ENCODE measurements at places on chromosomes 5 and 9.

DNA sequence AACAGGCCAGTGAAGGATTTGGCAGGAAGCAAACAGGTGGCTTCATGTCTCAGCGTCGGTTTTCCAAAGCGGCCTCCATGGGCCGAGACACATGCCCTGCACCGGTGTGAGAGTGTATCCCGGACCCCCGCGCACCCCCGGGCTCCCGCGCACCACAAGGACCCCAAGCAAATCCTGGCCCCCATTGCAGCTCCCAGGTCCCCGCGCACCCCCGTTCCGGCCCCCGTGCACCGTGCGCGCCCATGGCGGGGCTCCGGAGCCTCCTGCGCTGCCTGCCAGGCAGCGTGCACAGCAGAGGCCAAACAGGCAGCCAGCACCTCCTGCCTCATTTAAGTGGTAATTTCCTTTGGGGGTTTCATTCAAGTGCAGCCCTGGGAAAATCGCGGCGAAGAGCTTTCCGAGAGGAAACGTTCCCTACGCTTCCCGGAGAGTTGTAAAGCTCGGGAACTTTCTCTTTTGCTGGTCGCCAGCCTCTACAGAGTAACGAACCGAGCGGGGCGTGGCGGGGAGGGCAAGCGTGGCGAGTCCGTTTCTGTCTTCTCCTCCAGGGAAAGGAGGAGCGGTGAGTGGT is 145.5 kb upstream of the SLC24A2 start:
- no peak for DNase-seq

GRCh38 chr9:133002147-133003070 is 23.9 kb downstream of the GFI1B start:
- no peak for DNase-seq

DNA sequence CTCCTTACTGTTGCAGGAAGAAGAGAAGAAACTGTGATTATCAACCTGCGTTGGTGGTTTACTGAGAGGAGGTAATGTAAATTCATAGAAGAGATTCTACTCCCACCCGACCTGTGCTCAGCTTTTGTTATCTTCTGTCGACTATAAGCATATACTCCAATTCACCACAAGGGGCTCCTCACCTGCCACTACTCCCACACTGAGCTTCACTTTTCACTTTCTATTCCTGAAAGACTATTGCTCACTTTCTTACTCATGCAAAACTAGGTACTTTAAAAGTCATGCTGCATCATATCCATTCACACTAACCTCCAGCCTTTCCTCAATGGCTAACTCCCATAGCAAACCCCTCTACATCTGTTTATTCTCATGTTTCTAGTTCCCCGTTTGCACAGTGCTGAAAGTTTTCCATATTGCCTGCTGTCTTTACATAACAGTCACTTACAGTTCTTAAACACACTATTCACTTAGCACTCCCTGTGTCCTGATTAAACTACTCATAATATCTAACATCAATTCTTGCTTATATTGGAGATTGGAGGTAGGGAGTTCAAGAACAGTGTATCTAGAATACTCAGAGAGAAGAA is 1062.6 kb downstream of the NR2F1-AS1 start:
- DNase-seq: no peak

- no peak for DNase-seq
Measured at GRCh38 chr9:83620841-83621636, 1.9 kb upstream of the IDNK start.

GRCh38 chr5:123951582-123951977 is 439.6 kb downstream of the CSNK1G3 start:
- DNase-seq: no peak

DNA sequence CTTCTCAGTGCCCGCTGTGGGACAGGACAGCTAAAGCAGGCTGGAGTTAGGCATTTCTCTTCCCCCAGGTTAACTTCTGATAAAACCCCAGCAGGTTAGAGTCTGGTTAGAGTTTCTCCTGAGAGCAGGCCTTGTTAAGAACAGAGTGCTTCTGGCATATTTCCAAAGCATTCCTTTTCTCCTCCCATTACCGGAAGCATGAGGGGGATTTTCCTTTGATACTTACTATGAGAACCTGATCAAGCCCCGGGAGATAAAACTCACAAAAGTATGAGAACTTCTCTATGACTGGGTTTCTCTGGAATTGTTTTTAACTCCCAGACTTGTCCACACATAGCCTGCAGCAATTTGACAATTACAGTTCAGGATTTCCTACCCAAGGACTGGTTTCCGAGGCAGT is 77.4 kb upstream of the MAST4 start:
- DNase-seq: no peak

DNA sequence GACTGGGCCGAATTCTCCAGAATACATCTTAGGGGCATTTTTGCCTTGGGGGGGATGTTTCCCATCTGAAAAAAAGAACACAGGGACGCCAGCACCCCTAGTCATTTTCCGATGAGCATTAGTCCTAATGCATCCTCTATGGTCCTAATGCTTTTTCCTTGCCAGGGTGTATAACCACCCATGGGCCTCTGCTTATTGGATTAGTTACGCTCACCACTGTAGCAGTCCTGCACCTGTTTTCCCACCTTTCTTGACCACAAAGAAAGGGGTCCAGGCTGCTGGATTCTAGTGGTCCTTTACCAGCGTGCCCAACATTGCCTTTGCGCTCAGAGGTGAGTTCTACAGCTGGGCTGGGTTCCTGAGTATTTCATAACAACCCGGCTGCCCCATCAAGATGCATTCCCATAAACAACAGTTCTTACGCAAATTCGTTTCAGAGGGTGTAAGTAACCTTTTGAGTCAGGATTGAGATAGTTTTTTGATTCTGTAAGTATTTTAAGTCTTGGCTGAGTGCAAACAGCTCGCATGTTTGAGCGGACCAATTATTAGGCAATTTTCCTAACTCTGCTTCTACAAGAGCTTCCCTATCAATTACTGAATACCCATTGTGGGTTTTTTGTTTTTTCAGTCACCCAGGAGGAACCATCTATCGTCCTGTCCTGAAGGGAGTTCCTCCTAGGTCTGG is 135.1 kb downstream of the DROSHA start:
- DNase-seq: no peak

DNA sequence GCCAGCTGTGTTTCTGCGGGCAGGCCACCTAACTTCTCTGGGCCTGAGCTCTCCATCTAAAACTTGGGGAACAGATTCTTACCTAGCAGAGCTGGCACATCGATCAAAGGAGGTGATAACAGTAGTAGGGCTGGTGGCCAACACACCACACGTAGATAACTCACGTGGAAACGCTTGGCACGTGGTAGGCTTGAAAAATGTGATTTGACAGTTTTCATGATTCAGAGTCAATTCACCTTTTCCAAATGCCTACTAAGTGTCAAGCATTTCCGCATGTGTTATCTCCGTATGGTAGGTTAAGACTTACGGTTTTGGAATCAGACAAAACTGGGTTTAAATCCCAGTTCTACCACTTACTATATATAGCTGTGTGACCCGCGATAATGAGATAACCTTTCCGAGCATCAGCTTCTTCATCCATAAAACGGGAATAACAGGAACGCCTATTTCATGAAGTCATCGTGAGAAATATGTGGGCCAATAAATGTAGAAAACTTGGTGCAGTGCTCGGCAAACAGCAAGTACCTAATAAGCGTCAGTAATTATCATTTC is 25.5 kb downstream of the NDUFA8 start:
- no peak for DNase-seq

- DNase-seq: no peak
Measured at GRCh38 chr9:129484352-129485000, 136.4 kb downstream of the C9orf50 start.

GRCh38 chr5:157458835-157459234 is 1.2 kb upstream of the NIPAL4 start:
- DNase-seq: no peak

GRCh38 chr9:130918826-130919558 is 20.1 kb downstream of the FIBCD1 start:
- DNase-seq: no peak

GRCh38 chr5:121797681-121798518 is 53.8 kb upstream of the FTMT start:
- no peak for DNase-seq
